Activated T-cell treated with anti-CD3 and anti-CD28 coated beads, Interleukin-2, amount 50 U/mL, for 72 hours (primary cell): ENCODE measurements at places on chromosomes 11 and 22. TPM values are rescaled to one million over a fixed set of nuclear protein-coding genes. Genes with fewer than 3 reads are reported as not detected.

MRGPRF gene
- total RNA-seq, result not detected

GUCY1A2 gene
- total RNA-seq, result not detected

PTGDR2 gene
- total RNA-seq, result 0.16 TPM

HEPN1 gene
- total RNA-seq, result not detected

SLC25A18 gene
- not detected for total RNA-seq

VPREB1 gene
- total RNA-seq, result not detected

OR52I2 gene
- not detected for total RNA-seq

KRTAP5-11 gene
- not detected for total RNA-seq

CD44 gene
- total RNA-seq, result 504 TPM

DNA sequence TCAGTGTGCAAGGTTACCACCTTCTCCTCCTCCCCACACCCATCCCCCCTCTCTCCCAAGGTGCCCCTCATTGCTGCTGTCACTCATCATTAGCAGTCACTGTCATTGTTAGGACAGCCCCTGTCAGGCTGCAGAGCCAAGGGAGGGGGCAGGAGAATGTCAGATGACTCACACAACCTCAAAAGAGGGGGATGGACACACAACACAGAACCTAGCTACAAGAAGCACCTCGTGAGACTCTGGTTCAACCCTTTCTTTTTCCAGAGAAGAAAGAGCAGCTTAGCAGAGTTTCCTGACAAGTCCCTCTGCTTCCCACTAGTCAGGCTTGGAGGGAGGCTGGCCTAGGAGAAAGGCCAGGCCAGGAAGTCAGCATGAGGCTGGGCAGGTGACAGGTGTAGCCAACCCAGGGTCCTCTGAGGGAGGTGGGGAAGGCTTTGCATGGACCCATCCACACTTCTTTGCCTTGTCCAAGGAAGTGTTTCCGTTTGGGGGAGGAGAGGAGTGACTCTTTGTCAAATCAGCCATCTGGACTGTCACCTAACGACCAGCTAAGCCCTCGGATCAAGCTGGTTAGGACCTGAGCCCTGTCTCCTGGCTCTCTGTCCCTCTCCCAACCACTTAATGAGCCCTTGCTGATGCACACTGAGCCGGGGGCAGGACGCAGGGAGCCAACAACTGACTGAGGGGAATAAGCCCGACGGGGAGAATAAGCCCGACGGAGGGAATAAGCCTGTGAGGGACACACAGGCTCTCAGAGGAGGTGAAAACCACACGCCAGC is 18.3 kb downstream of the ADORA2A start:
- H3K36me3 ChIP-seq, result peaks cover 2% of the 10 kb centered on the region
- no peak overlapping the region for H3K27ac ChIP-seq
- H3K4me3 ChIP-seq, result no peak overlapping the region
- peaks cover 47% of the 10 kb centered on the region for H3K4me1 ChIP-seq

DNA sequence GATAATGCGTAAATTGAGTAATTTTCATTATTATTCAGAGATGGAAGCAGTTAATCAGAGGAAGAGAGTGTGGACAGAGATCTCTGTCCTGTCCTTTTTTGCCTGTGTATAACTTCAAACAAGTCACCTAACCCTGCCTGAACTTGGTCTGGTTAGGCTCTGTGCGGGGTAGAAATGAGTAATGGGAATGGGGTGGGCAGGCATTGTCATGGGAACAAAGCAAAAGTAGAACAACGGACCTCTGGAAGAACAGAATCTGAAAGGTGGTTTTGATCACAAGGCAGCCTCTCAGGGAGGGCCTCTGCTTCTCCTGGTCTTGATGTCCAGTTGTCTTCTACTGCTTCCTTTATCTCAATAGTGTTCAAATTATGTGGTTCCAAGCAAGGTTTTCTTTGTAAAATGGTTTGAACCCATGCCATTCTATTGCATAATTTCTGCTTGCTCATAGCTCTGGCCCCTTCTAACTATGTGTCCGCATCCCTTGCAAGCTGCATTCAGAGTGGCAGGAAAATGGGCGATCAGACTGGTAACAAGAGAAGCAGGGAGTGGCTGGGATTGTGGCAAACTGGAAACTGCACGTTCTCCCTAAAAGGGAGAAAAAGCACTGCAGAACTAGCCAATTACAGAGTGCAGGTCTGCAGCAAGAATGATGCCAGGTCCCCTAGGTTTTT is 76.1 kb downstream of the PRR5L start:
- no peak for DNase-seq
- peaks cover 63% of the 10 kb centered on the region for H3K27me3 ChIP-seq
- peaks cover 16% of the 10 kb centered on the region for H3K4me1 ChIP-seq
- H3K36me3 ChIP-seq, result peaks cover 4% of the 10 kb centered on the region

DNA sequence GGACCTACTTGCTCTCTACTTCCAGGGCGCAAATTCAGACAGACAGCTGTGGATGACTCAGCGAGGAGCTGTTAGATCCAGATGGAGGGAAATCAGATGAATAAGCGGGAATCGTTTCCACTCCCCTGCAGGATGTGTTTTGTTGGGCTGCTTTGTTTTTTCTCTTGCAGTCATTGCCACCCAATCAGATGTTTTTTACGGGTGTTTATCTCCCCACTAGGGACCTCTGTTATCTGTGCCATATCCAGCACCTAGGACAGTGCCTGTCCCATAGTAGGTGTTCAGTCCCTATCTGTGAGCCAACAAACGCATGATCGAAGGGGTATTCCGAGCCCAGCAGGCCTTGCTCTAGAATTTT is 51.1 kb upstream of the PARVG start:
- no peaks in the 10 kb centered on the region for H3K4me1 ChIP-seq
- H3K27ac ChIP-seq, result no peak overlapping the region
- H3K27me3 ChIP-seq, result no peaks in the 10 kb centered on the region
- no peak for DNase-seq
- peaks cover 8% of the 10 kb centered on the region for H3K36me3 ChIP-seq

DNA sequence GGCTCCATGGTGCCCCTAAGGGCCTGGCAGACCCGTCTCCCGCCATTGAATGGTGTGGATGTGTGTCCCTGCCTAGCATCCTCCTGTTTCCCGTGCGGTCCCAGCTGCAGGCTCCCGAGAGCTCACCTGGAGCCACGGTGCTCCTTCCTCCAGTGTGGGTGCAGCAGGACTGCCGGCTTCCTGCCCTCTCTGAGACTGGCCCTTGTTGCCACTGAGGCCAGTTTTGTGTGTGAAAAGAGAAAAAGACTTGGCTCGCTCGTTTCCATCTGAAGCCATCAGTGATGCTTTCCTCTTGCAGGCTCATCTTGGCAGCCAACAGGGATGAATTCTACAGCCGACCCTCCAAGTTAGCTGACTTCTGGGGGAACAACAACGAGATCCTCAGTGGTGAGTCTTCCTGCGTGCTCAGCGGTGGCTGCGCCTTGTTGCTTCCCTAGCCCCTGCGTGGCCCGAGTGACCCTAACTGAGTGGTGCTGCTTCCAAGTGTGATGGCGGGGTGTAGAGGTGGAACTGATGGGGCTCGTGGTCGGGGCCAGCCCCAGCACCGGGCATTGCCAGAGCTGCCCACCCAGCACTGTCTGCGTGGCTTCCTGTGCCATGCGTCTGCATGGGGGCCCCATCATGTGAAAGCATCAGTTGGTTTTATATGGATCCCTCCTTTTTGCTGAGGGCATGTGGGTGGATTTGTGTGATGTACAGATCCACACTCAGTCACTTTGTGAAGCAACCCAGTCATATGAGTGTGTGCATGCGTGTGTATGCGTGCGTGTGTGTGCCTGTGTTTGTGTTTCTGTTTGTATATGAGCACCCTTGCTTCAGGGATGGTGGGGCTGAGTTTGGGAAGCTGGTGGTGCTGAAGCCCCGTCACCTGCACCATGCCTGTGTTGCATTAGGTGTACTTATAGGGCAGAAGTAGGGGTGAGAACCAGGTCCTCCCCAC is 22.4 kb downstream of the TANGO2 start:
- H3K4me1 ChIP-seq, result no peaks in the 10 kb centered on the region
- no peak overlapping the region for H3K27ac ChIP-seq
- H3K36me3 ChIP-seq, result peaks cover 20% of the 10 kb centered on the region
- no peak overlapping the region for H3K4me3 ChIP-seq

DNA sequence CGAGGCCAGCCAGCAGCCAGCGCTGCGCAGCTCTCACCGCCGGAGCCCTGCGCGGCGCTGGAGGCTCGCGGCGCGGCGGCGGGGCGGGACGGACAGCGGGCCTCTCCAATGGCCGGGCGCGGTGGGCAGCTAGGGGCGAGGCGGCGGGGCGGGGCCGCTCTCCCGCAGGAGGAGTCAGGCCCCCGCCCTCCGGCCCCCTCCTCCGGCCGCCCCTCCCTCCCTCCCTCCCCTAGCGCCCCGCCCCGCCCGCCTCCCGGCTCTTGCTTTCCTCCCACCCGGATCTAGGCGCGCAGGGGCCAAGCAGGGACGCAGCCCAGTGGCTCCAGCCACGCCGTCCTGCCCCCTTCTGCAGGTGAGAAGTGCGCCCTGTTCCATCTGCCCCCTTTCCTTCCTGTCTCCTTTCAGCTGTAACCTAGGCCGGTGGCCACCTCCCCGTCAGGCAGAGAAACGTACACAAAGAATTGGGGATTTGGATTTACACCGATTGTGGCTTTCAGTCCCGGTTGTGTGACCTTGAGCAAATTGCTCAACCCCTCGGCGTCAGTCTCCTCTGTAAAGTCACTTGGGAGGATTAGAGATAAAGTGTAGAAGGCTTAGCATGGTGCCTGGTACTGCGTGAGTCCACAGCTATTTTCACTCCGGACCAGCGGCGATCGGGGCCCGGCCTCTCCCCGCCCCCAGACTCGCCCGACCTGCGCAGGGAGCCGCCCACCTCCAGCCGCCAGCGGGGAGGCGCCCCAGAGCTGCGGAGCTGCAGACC is at the start of gene FZD4:
TSS of gene FZD4 (minus strand) at position 35 of the 760 bp plus-strand sequence. CDS start 310 bp downstream, outside the sequence.
- DNase-seq, result peak; percentile 68
- peaks cover 74% of the 10 kb centered on the region for H3K27me3 ChIP-seq
- H3K27ac ChIP-seq, result no peak within 1 kb of the TSS
- H3K4me3 ChIP-seq, result peak within 1 kb of the TSS; percentile 93
- H3K36me3 ChIP-seq, result peaks cover 2% of the 10 kb centered on the region

DNA sequence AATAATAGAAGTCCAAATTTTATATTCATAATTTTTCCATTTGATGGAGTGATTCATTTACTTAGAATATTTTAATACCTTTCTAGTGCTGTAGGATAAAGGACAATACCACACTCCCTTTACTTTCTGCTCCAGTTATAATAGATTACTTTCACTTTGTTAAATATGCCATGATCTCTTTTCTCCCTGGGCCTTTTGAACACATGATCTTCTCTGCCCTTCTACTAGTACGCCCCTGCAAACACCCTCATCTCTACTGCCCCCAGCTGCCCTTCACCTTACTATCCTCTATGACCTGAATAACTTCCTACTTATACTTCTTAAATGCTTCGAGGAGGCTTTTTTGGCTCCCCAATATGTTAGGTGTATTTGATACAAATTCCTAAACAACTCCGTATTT is 177.3 kb downstream of the GUCY1A2 start:
- no peak for DNase-seq
- no peak overlapping the region for H3K27ac ChIP-seq
- no peaks in the 10 kb centered on the region for H3K4me1 ChIP-seq
- no peaks in the 10 kb centered on the region for H3K36me3 ChIP-seq
- H3K27me3 ChIP-seq, result no peaks in the 10 kb centered on the region

- no peak overlapping the region for H3K27ac ChIP-seq
- no peak overlapping the region for H3K4me3 ChIP-seq
- no peaks in the 10 kb centered on the region for H3K4me1 ChIP-seq
- H3K36me3 ChIP-seq, result no peaks in the 10 kb centered on the region
Observed at GRCh38 chr11:91220476-91221202, 997.8 kb upstream of the CHORDC1 start.

GRCh38 chr11:6418557-6419008 is 311 bp downstream of the APBB1 start:
- H3K4me1 ChIP-seq, result peaks cover 9% of the 10 kb centered on the region
- peaks cover 17% of the 10 kb centered on the region for H3K27me3 ChIP-seq
- H3K27ac ChIP-seq, result peak overlapping the region; percentile 38
- no peak overlapping the region for H3K4me3 ChIP-seq
- H3K36me3 ChIP-seq, result peaks cover 1% of the 10 kb centered on the region
- no peak for DNase-seq

DNA sequence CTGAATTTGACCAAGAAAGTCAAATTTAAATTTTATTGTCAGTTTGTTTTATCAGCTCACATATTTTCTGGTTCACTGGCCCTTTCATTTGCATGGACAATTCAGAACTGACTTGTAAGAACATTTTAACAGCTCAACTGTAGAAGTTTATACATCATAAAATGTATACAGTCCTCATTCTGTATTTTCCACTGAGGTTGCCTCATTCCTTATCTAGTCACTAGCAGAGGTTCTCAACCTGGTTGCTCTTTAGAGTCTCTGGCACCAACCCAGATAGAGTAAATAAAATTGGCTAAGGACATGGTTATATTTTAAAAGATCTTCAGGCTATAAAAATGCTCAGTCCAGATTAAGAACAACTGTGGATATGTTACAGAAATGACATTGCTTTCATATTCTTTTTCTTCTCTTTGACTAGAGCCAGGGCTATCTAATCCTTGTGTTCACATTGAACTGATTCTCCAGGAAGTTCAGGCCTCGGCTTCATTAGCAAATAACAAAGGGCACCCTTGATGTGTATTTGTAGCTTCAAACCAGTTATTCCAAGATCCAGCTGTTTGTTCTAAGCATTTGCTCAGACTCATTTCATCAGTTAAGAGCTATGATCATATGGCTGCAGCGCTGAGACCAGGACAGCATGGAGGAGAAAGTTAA is 782.5 kb downstream of the ETS1 start:
- no peaks in the 10 kb centered on the region for H3K36me3 ChIP-seq
- DNase-seq, result no peak
- no peak overlapping the region for H3K27ac ChIP-seq

- H3K4me3 ChIP-seq, result no peak overlapping the region
- no peak for DNase-seq
- no peaks in the 10 kb centered on the region for H3K4me1 ChIP-seq
- no peaks in the 10 kb centered on the region for H3K36me3 ChIP-seq
- no peaks in the 10 kb centered on the region for H3K27me3 ChIP-seq
Observed at GRCh38 chr11:109512249-109512648, 90.3 kb downstream of the C11orf87 start.

- peaks cover 6% of the 10 kb centered on the region for H3K27me3 ChIP-seq
- H3K27ac ChIP-seq, result no peak overlapping the region
- no peak overlapping the region for H3K4me3 ChIP-seq
Observed at GRCh38 chr11:8327761-8328192, 64.1 kb upstream of the LMO1 start.

- peaks cover 40% of the 10 kb centered on the region for H3K27me3 ChIP-seq
- H3K36me3 ChIP-seq, result no peaks in the 10 kb centered on the region
- no peaks in the 10 kb centered on the region for H3K4me1 ChIP-seq
- no peak overlapping the region for H3K27ac ChIP-seq
- no peak for DNase-seq
Observed at GRCh38 chr22:49271369-49271727, 556.3 kb downstream of the BRD1 start.

DNA sequence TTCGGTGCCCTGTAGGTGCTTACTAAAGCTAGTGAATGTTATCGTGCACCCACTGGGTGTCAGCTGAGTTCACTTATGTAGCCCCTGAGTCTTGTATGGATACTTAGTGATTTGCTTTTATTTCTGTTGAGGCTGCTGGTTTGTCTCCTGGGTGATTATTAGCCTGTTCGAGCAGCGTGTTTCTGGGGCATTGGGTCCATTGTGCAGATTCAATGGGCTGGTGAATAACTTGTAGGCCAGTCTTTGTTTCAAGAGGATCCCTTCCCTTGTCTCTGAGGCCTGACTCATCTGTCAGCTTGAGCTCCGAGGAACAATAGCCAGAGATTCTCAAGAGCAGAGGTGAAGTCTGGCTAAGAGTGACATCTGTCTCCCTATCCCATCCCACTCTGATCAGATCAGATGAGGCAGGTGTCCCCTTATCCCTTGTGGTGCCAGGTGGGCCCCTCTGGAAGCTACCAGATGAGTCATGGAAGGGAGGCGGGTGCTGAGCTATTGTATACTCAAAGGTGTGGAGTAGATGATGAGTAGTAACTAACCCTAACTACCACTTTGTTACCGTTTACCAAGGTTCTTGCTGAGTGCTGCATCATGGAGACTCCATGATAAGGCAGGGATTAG is 3.7 kb downstream of the MIAT start:
- no peak overlapping the region for H3K27ac ChIP-seq
- H3K4me1 ChIP-seq, result peaks cover 41% of the 10 kb centered on the region
- no peaks in the 10 kb centered on the region for H3K36me3 ChIP-seq
